ENCODE measurements at places on chromosomes 2 and 18.

DNA sequence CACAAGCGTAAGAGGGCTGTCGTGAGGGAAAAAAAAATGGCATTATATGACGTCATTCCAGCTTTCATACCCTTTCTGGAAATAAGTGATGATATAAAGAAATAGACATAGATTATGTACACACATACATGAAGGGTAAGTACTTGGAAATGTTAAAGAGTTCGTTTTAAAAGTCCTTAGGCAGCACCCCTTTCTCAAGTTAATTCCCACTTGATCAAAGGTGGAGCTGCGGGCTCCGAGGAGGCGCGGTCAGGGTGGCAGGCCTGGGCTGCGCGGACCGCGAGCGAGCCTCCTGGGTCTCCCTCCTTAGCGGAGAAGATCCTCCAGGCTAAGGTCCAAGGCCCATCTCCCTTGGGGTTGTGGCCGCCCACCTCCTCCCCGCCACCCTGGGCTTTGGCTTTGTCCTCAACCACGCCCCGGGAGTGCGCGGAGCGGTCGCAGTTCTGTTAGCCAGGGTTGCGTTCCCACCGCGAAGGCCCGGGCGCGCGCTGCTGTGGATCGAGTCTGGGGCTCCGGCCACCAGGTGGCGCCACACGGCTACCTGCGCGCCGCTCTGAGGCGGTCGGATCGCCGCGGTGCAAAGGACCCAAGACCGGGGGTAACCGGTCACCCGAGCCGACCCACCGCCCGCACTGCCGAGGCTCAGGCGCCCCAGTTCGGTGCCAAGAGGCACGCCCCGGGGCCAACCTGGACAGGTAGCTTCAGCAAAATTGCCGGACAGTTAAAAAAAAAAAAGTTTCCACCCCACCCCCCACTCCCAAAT lies 66.8 kb downstream of the HNRNPLL start:
- DNase-seq: peak; percentile 91

DNA sequence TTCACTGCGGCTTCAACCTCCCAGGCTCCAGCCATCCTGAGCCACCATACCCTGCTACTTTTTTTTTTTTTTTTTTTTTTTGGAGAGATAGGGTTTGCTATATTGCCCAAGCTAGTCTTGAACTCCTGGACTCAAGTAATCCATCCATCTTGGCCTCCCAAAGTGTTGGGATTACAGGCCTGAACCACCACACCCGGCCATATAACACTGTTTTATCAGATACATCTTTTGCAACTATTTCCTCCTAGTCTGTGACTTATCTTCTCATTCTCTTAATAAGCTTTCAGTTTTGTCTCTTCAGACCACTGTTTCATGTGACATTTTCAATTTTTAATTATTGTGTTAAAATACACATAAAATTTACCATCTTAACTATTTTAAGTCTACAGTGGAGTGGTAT lies 35.7 kb upstream of the FAM117B start:
- no peak for DNase-seq

DNA sequence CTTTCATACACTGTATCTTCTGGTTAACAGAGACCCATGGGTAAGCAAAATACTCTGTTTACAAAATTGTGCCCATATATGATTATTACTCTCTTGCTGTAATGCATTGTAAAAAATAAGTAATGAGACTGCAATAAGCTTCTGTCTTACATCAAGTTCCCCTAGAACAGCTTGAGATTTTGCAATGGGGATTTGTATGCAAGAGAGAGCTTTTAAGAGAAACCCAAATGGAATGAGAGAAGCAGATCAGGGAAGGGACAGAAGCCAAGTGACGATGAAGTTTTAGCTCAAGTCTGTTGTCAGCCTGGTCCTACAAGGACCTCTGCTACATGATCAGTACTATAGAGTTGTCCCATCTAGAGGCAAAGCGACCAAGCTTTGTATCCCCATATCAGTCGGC lies 218.1 kb upstream of the VWC2L start:
- no peak for DNase-seq

- DNase-seq: no peak
These were observed 54.7 kb downstream of the ASAP2 start for GRCh38 chr2:9261231-9261883.

- no peak for DNase-seq
These were observed 32.3 kb upstream of the SATB2 start for GRCh38 chr2:199490049-199490448.

- DNase-seq: no peak
These were observed 32.6 kb downstream of the FBXO15 start for GRCh38 chr18:74115046-74115445.

DNA sequence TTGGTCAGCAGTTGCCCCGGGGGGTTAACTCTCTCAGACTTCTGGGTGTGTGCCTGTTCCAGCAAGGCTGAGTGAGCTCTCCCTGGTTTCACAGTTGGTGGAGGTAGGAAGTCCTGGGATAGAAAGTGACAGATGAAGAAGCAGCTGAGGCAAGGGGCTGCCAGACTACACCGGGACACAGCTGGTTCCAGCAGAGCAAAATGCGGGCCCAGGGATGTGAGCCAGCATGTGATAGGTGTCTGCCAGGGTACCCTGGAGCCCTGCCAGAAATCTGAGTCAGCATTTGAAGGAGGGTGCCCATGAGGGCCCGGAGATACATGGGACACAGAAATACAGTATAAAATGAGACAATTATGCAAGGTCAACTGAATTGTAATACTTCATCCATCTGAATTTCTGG lies 79.3 kb upstream of the LGALSL start:
- no peak for DNase-seq

GRCh38 chr2:156325688-156326525 lies 6.6 kb downstream of the NR4A2 start:
- DNase-seq: no peak

DNA sequence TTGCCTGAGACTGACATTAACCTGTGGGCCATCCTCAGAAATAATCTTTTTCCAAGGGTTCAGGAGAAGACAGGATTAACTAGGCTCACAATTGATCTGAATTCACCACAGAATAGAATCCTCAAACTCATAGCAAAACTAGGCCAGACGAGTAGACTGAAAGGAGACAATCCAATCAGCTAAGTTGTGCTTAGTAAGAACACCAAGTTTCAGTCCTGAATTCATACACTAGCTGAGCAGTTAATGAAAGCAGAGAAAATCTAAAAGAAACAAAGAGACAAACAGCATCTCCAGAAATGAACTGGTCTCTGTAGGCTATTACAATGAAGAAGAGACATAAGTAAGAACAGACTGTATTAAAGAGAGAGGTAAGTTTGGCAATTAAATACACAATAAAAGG lies 89.5 kb downstream of the GORASP2 start:
- no peak for DNase-seq

GRCh38 chr2:45984896-45985473 lies 312.2 kb upstream of the EPAS1 start:
- DNase-seq: no peak

Data from activated CD4-positive, alpha-beta T cell treated with anti-CD3 and anti-CD28 coated beads for 36 hours (primary cell).